NCI-H345 (cell line): ENCODE measurements at places on chromosomes 1 and 21.

DNA sequence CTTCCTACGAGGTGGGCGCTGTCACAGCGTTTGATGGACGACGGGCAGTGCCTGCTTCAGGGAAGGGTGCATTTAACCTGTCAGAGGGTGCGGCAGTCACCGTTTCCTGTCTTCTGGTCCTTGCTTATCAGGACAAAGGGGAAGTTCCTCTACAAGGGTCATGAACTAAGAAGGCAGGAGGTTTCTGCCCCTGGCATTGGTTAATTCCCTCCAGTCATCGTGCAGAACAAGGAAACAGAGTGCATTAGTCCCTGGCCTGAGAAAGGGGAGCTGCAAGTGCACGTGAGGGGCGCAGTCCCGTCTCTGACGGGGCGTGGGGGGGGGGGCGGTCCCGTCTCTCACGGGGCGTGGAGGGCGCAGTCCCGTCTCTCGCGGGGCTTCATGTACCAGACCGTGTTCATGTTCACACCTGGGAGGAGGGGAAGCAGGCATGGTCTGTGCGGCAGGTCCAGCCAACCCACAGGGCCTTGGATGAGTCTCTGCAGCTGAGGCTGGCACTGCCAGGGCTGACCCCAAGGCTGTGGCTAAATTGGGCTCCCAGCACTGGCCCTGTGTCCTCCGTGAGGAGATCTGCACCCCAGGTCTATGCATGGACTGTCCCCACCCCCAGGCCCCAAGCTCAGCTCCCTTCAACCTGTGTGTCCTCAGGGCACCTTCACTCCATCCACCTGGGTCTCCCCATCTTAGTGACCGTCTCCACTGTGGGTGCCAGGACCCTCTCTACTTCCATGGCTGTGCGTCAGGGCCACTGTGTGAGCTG is 89.2 kb upstream of the COL6A1 start:
- no peak for DNase-seq

DNA sequence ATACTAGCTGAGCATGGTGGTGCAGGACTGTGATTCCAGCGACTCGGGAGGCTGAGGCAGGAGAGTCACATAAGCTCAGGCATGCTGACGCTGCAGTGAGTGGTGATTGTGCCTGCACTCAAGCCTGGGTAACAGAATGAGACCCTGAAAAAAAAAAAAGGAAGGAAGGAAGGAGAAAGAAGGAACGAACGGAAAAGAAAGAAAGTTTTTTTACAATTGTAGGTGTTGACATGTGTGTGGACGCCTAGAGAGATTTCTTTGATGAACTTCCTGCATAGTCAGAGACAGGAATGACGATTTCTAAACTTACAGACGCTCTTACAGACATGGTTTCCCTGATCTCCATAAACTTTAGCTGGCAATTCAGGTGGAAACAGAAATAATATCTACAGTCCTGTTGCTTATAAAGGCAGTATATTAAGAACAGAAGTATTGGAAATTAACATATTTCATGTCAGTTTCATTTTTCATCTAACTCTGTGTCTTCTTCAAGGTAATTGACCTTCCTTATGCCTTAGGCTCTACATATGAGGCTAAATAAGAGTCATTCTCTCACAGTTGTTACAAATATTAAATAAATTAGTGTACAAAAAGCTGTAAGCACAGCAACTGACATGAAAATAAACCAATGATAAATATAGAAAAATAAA is 4.1 kb downstream of the SAMSN1 start:
- no peak for DNase-seq

DNA sequence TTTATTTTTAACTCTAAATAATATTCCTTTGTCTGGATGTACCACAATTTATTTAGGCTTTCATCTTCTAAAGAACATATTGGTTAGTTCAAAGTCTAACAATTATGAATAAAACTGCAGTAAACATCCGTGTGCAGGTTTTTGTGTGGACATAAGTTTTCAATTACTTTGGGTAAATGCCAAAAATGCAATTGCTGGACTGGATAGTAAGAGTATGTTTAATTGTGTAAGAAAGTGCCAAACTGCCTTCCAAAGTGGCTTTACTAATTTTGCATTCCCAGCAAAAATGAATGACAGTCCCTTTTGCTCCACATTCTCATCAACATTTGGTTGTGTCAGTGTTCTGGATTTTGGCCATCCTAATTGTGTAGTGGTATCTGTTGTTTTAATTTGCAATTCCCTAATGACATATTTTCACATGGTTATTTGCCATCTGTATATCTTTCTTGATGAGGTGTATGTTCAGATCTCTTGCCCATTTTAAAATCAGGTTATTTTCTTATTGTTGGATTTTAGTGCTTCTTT is 113.8 kb downstream of the DPYD start:
- DNase-seq, result no peak

DNA sequence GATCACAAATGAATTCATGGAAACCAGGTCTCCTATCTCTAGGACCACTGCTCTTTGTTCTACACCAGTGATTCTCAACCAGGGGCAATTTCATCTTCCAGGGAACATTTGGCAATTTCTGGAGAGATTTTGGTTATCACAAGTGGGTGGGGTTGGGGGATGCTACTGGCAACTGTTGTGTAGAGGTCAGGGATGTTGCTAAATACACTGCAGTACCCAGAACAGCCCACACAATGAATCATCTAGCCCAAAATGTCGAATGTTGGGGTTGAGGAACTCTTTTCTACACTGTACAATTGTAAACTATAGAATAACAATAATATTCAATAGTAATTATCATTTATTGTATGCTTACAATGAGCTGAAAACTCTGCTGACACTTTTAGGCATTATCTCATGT is 55.7 kb upstream of the UBE2U start:
- no peak for DNase-seq
